H1 (cell line): ENCODE measurements at places on chromosomes 6 and 20.
A peak's percentile ranks its signal among the peaks of the same experiment; 100 is the strongest.

- no peak for DNase-seq
Measured at GRCh38 chr6:81854474-81854873, 102.0 kb upstream of the TENT5A start.

- DNase-seq: no peak
Measured at GRCh38 chr6:40346246-40346645, 240.9 kb downstream of the LRFN2 start.

GRCh38 chr6:79810185-79810705 lies 137.1 kb downstream of the ELOVL4 start:
- DNase-seq: no peak

- no peak for DNase-seq
Measured at GRCh38 chr6:118220429-118221128, 313.5 kb downstream of the SLC35F1 start.

DNA sequence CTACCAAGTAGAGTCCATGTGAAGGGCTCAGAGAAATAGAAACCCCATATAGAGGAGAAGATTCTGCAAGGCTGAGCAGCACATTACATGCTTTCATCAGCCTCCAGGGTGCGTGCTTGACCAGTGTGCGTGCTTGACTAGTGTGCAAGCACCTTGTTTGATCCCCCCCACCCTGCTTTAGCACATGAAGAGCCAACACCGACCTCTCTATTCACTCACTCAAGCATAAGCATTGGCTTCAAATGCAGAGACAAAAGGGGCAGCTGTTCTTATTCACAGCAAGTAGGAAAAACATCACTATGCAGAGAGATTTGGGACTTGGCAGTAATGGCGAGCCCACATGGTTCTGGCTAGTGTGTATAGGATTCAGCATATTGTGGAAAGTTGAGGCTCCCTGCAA lies 278.7 kb upstream of the RNF217 start:
- no peak for DNase-seq

DNA sequence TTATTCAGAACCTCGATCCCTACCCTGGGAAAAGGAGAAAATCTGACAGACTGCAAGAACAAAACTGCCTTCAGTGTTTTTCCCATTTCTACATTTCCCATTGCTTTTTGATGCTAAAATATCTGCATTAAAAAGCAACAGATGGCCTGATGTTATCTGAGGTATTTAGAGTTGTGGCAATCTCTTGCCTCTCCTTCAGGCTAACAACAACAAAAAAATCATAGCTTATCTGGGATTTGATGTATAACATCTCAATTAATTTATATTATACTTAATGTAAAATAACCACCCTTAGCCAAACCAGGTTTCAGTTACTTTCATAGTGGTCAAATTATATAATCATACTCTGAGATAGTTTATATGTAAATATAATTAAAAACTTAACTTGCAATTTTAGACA lies 15.8 kb upstream of the GABRR2 start:
- no peak for DNase-seq

GRCh38 chr20:34621036-34621343 lies 55.9 kb downstream of the PIGU start:
- no peak for DNase-seq

DNA sequence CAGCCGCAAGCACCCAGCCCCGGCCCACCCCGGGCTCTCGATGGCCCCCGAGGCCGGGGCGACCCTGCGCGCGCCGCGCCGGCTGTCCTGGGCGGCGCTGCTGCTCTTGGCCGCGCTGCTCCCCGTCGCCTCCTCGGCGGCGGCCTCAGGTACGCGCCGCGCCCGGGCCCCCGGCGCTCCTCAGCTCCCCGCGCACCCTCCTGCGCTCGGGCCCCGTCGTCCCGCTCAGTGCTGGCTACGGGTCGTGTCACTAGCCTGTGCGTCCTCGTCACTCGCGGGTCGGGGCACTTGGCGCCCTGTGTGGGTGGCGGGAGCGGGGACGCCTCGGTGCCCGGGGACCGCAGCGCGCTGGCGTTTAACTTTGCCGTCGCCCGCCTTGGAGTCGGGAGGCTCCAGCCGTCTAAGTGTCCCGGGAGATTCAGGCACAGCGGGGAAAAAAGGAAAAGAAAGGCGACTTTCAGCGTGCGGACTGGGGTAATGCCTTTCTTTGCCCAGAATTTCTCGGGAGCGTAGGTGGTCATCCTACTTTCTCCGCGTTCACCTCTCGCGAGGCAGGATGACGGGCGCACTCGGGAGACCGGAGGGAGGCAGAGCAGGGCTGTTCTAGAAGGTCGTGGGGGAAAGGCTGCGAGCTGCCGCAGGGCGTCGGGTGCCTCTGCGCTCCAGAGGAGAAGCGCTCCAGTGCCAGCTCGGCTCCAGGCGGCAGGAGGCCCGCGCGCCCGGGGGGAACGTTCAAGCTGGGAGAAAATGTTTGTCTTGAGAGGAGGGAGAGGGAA lies 545 bp downstream of the FNDC1 start:
- no peak for DNase-seq

- no peak for DNase-seq
Measured at GRCh38 chr6:143139239-143139784, 78.6 kb downstream of the AIG1 start.

DNA sequence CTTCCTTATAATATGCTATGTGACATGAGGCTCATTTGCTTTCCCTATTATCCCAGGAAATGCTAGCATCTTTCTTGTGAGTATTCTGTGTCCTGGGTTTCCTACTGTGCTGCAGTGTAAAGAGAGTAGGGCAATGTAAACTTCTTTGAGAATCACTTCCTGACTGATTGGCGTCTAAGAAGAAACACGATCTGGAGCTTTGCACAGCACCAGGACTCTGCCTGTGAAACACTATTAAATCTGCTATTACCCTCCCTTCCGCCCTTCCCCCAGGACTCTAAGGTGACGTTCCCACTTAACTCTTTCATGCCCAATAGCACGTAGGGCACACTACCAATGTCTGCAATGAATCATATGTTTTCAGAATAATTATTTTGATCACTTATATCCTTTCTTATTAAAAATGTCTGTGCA lies 607.3 kb upstream of the CITED2 start:
- DNase-seq: no peak

GRCh38 chr6:84623956-84624680 lies 140.3 kb downstream of the TBX18 start:
- no peak for DNase-seq

GRCh38 chr6:138004430-138005287 lies 102.6 kb downstream of the PERP start:
- no peak for DNase-seq

GRCh38 chr6:158046201-158047126 lies 64.8 kb downstream of the SYNJ2 start:
- no peak for DNase-seq

DNA sequence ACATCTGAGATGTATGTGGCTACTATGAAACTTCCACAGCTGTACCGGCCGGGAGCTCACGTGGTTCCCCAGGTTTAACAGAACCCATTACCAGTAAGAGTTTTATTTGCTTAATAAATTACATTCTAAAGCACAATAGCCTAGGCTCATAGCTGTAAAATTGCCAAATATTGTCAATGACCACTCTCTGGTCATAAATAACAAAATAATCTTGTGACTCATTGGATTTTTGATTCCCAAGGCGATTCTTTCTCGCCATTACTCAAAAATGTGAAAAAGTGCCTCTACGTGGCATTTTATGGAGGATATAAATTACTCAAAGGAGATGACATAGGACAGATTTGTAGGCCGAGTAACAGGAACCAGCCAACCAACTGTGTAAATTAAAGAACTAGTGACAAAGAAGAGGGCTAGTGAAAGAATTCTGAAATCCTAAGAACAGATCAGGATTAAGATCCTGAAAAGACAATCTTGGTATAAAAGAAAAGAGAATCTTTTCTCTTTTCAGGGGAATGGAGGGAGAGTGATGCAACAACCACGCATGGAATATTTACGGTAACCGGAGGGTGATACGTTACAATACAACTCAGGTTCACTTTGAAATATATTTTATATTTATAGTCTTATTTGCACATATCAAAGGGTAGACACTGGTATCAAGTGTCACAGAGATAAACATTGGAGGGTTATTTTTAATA lies 199.7 kb downstream of the FOXC1 start:
- no peak for DNase-seq

GRCh38 chr6:115191989-115192388 lies 849.2 kb upstream of the HS3ST5 start:
- no peak for DNase-seq

GRCh38 chr20:46580613-46581205 lies 30.3 kb upstream of the OCSTAMP start:
- DNase-seq: no peak

DNA sequence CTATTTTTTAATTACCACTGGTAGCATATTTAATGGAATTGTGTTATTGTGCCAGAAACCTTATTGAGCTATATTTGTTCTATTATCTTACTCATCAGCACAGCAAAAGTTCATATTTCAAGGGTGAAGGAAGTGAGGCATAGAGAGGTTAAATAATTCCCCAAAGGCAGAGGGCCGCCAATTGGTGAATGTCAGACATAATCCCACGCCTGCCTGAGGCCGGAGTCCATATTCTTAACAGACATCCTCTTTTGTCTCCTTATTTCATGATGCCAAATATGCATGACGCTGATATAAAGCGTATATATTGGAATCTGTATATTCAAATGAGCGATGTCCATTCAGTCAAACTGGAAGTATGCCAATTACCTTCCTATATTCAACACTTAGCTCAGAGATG lies 505.0 kb upstream of the SLC35B3 start:
- no peak for DNase-seq

DNA sequence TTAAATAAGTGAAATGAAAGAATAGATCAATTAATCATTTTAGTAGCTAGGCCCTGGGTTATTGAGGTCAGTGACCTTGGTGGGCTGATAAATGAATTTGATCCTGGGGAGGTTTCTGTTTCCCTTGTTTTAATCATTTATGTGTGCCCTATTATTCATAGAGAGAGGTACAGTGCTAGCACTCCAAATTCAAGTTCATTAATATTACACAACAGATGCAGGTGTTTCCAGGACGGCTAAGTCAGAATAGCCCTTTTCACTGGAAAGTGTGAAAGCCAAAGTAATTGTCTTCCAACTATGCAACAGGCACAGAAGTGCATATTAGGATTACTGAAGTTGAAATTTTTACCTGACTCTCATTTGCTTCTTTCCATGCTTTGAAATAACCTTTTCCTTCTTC lies 61.7 kb upstream of the SGK1 start:
- no peak for DNase-seq

- DNase-seq: no peak
Measured at GRCh38 chr6:35485402-35485877, 11.4 kb downstream of the TEAD3 start.

- DNase-seq: no peak
Measured at GRCh38 chr20:41361757-41362747, 4.6 kb downstream of the EMILIN3 start.

DNA sequence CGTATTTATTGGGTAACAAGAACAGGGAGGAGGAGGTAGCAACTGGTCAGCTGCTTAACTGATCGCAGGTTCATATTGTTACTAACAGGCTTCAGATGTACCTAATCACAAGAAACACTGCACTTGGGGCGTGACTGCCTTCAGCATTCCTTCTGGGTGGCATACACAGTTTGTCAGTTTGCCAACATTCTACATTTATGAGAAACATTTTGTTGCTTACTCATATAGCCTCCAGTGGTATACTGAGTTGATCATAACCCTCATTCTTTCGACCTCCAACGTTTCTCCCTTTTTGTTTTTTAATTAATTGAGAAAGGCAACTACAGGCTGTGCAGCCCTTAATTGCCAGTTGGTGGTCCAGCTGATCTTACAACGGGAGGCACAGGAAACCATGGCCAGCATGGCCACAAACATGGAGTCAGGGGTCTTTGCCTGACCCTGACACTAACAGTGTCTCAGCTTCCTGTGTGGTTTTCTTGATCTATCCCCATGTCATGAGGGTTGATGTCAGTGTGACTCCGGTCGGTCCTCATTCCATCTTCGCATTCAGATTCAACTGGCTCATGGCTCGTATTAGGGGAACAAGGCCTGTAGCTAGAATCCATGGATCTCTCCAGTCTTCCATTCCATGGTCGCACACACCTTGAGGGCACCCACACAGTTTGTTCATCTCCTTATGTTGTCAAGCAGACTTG lies 9.4 kb downstream of the EPB41L2 start:
- no peak for DNase-seq

- no peak for DNase-seq
Measured at GRCh38 chr20:38934530-38934929, 8.3 kb downstream of the FAM83D start.

DNA sequence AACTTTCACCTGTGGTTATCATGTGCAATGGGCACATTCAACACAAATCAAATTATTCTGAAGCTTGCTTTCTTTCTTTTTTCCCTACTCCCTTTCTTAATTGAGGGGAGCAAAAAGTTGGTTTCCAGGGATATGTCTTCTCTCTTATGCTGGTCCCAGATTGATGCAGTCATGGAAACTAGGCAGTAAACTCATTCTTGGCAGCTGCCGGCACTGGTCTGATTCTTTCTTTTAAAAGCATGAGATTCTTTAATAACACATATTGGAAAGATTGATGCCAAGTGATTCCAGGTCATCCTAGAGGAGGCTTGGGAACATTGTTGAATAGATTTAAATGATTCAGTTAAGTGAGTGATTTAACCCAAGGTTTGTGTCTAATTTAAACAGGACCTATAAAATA lies 29.0 kb downstream of the PTPRA start:
- DNase-seq: no peak

DNA sequence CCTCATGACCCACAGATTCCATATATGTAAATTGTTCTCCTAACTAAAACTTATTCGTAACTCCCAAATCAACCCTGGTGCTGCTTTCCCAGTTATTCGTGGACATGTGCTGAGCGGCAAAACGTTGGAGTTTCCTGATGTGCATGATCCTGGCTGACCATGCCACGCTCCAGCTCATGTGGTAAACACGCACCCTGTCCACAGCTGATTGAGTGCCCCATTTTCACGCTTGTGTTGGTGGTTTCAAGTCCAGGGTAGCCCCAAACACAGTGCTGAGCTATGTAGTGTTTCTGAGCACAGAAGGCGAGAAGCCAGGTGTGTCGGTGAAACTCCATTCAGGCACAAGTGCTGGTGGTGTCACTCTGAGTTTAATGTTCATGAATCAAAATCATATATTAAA lies 19.1 kb upstream of the FOXC1 start:
- DNase-seq: peak; percentile 14

GRCh38 chr6:26225848-26226578 lies 138.8 kb downstream of the HFE start:
- no peak for DNase-seq

GRCh38 chr6:30565772-30566171 lies 5.5 kb upstream of the ABCF1 start:
- DNase-seq: no peak

- no peak for DNase-seq
Measured at GRCh38 chr6:35919827-35920751, 809 bp downstream of the SRPK1 start.

GRCh38 chr6:146135167-146135566 lies 106.3 kb downstream of the GRM1 start:
- no peak for DNase-seq

DNA sequence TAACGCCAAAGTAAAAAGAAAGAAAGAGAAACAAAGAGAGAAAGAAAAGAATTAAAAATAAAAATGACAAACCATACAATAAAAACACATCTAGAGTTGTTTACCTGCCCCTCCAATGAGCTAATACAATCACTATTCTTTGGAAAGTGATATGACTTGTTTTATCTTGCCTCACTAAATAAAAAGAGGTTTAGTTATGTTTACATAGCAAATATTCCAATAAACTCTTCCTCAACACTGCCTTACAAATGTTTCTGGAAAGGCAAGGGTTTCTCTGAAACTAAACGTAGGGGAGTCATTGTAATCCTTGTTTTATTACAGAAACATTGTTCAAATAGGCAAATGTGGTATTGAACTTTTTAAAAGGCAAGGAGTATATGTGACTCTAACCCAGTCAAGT lies 396.2 kb downstream of the EPM2A start:
- no peak for DNase-seq
